ENCODE measurements at places on chromosomes 6 and 20. TPM values are rescaled to one million over a fixed set of nuclear protein-coding genes. Genes with fewer than 3 reads are reported as not detected.

DNA sequence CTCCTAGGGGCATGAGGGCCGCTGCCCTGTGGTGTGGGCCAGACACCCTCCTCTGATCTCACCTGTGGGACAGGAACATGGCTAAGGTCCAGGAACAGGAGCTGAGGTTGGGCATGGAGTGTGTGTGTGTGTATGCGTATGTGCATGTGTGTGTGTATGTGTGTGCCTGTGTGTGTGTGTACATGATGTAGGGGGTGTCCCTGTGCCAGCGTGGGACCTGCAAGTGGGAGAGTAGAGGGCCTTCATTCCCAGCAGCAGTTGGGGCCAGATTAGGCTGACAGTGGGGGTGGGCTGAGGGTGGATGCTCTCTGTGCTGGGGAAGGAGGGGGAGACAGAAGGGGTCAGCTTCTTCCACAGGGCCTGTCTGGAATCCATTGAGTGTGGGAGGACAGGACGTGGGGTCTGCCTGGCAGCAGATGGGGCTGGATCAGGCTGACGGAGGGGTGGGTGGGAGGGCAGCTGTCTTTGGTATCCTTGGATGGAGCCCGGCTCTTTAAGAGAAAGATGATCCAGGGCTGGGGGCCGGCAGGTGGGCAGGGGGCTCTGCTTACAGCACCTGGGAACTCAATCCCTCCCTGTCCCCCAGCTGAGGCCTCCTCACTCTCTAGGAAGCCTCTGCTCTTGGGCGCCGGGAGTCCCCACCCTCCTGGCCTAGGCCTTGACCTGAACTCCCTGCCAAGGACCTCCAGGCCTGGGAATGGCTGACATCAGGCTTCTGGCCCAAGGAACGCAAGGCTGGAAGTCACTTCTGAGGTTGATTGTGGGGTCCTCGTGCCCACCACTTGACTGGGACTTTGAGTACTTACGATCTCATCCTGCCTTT lies 44.0 kb downstream of the SPDEF start:
- H3K27me3 ChIP-seq = no peaks in the 10 kb centered on the region
- DNase-seq = no peak
- no peaks in the 10 kb centered on the region for H3K4me1 ChIP-seq
- no peaks in the 10 kb centered on the region for H3K36me3 ChIP-seq

- H3K4me1 ChIP-seq = peaks cover 75% of the 10 kb centered on the region
- peak overlapping the region; percentile 90 for H3K27ac ChIP-seq
- H3K36me3 ChIP-seq = peaks cover 21% of the 10 kb centered on the region
Observed at GRCh38 chr6:36544228-36544627, 3.1 kb downstream of the STK38 start.

GRCh38 chr6:102075539-102075938 lies 682.0 kb downstream of the GRIK2 start:
- DNase-seq = no peak
- no peaks in the 10 kb centered on the region for H3K27me3 ChIP-seq
- H3K4me3 ChIP-seq = no peak overlapping the region
- H3K4me1 ChIP-seq = no peaks in the 10 kb centered on the region

DNA sequence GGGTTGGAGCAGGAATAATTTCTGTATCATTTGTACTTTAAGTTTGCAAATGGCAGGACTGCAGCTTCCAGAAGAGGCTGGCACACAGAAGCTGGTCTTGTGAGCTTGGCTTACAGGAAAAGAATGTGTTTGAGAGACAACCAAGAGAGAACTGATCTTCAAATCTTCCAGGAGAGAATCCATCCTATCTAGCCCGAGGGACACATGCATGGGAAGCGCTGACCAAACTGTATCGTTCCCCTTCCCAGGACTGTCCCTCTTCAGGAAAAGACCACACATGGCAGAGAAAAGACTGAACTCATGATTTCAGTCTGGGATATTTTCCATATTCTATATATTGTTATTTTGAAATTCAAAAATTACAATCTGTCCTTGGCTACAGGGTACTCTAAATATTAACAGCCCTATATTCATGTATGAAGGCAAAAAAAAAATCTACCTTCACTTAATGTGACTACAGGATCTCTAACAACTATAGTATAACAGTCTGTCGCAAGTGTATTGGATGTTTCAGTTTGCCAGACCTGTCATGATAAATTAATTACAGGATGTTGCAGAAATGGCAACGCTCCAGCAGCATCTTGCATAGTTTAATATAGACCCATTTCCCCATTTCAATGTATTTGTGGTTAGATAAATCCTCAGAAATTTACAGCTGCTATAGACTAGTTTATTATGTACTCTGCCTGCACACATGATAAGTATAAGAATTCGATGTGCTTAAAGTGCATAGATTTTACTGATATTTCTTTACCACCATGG lies 99.4 kb downstream of the MYB start:
- H3K27me3 ChIP-seq = peaks cover 3% of the 10 kb centered on the region
- H3K4me3 ChIP-seq = no peak overlapping the region
- no peaks in the 10 kb centered on the region for H3K4me1 ChIP-seq
- no peaks in the 10 kb centered on the region for H3K36me3 ChIP-seq
- H3K27ac ChIP-seq = no peak overlapping the region

DNA sequence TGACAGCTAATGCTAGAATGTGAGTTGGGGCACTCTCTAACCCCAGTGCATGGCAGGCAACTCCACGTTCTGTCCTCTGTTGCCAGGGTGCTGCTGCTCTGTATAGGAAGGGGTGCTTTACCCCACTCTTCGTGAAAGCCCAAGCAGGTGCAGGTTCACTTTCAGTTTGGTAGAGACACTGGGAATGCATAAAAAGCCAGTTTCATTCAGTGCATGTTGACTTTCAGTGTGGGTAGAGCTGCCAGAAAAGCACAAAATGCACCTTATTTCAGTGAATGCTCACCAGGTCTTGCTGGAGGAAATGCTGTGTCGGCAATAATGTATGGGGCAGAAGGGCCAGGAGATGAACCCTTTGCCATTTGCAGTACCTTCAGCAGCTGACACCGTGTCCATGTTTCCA lies 62.1 kb upstream of the ADGRB3 start:
- DNase-seq = no peak
- H3K36me3 ChIP-seq = no peaks in the 10 kb centered on the region
- no peaks in the 10 kb centered on the region for H3K4me1 ChIP-seq
- H3K27me3 ChIP-seq = no peaks in the 10 kb centered on the region
- H3K4me3 ChIP-seq = no peak overlapping the region

- no peak overlapping the region for H3K4me3 ChIP-seq
- H3K27ac ChIP-seq = no peak overlapping the region
- H3K4me1 ChIP-seq = peaks cover 8% of the 10 kb centered on the region
- H3K36me3 ChIP-seq = no peaks in the 10 kb centered on the region
Observed at GRCh38 chr20:1397710-1398109, 4.9 kb upstream of the FKBP1A start.

DNA sequence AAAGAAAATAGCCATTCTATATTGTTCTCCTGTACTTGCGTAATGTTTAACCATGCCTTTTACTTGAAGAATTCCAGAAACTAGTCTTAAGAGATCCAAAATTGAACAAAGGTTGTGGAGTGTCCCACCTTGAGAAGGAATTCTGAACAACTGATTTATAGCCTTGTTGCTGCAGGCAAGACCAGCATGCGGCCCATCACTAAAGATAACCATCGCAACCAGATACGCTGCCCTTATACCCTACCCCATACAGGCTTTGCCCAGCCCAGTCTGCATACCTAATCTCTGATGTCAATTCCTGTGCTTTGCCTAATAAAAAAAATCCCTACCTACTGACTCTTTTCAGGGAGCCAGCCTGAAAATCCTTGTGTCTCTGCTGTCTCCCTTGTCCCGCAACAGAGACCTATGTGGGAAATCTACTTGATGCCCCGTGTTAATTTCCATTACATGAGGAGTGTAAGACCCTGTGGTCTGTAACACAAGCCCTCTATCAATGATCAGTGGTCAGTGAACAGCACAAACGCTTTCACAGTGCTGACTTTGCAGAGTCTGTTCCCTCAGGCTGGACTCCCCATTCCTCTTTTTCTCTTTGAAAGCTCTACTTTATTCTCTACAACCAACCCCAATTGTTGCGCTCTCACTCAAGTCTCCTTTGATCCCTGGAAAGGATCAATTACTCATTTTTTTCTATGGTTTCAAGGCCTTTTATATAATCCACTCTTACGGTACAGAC lies 125.7 kb upstream of the BTBD3 start:
- no peak for DNase-seq
- no peaks in the 10 kb centered on the region for H3K27me3 ChIP-seq

DNA sequence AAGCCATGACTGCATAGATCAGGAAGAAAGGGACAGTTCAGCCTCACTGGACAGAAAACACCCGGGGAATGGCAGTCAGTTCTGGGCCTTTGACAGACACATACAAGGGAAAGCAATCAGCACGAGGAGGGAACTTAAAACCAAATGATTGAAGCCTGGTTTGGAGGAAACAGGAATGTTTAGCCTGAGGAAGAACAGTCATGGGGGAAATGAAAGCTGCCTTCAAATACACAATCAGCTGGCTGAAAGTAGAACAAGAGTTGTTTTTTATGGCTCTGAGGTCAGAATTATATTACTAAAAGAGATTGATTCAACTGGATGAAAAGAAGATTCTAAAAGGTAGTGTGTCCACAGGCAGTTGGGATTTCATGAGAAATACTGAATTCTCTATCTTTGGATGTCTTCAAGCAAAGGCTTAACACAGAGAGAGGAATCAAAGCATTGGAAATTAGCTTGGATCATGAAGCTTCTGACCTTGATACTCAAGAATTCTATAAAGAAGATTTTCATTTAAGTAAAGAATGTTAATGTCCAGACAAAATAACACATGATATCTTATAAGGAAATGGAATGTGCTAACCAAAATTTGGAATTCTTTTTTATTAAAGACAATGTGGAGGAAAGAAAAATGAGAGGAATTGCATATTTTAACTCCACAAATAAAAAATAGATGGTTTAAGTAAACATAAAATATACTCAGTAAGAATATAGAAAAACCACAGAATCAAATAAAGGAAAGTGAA lies 216.6 kb downstream of the IBTK start:
- H3K27me3 ChIP-seq = no peaks in the 10 kb centered on the region
- H3K4me3 ChIP-seq = no peak overlapping the region
- H3K27ac ChIP-seq = no peak overlapping the region
- no peaks in the 10 kb centered on the region for H3K36me3 ChIP-seq
- no peaks in the 10 kb centered on the region for H3K4me1 ChIP-seq

DNA sequence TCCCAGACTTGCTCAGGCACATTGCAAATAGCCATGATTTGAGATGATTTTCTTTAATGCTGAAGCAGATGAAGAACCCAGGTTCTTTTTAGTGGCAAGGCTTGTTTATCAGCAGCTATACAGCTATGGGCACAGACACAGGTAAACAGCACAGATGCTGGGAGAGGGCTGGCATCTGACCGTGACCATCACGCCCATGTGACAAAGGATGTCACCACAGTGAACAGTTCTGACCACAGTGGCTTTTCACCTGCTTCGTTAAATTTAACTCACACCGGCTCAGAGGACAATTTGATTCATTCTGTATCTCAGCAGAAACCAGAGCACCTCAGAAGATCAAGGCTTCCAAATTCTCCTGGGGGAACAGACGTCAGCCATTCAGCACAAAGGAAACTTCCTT lies 142.6 kb downstream of the CDH26 start:
- H3K4me3 ChIP-seq = no peak overlapping the region
- no peak overlapping the region for H3K27ac ChIP-seq
- no peaks in the 10 kb centered on the region for H3K27me3 ChIP-seq

DNA sequence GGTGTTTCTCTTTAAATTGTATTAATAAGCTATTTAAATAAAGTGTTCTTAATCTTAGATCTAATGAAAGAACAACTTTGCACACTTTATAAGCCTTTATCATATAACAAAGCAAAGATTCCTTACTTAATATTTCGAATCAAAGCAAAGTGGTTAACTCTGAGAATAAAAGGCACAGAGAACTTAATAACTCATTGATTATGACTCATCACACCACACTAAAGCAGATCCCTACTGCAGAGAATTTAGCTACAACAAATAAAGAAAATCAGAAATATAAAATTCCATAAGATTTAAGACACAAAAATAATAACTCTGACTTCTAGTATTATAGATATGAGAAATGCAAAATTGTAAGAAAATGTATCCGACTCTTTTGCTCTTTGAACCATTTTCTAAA lies 135.6 kb upstream of the RUNX2 start:
- H3K4me1 ChIP-seq = no peaks in the 10 kb centered on the region
- H3K36me3 ChIP-seq = no peaks in the 10 kb centered on the region
- H3K27me3 ChIP-seq = no peaks in the 10 kb centered on the region

DNA sequence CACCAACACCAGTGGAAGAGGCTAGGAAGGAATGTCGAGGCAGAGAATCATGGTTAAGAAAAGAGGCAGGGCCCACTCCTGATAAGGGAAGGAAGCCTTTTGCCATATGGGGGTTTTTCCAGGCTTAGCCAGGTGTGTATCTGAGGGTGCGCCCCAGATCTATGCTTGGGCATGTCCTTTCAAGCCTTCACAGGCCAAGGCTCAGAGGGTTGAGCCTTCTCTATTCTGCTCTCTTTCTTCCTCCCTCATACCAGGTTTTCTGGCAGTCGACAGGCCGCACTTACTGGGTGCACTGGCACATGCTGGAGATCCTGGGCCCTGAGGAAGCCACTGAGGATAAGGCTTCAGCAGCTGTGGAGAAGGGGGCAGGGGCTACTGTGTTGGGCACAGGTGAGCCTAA lies 4.7 kb downstream of the CUL9 start:
- DNase-seq = no peak
- H3K27me3 ChIP-seq = no peaks in the 10 kb centered on the region
- peaks cover 44% of the 10 kb centered on the region for H3K4me1 ChIP-seq
- no peak overlapping the region for H3K4me3 ChIP-seq
- peaks cover 34% of the 10 kb centered on the region for H3K36me3 ChIP-seq
- no peak overlapping the region for H3K27ac ChIP-seq

DNA sequence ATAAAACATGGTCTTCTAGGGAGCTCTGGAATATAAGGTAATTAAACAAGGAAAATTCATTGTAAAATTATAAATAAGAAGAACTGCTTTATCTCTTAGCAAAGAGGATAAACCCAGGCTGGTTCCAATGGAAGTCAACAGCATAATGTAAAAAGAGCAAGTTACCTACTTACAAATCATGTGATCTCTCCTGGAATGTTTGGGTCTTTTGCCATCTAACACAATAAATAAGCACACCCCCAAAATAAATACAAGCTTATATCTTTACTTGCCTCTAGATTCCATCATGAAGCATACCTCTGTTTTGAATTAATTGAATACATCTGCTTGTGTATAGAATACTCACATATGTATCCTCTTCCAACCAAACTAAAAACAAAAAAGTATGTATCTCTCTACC lies 2.5 kb upstream of the PHACTR1 start:
- H3K27ac ChIP-seq = no peak overlapping the region
- DNase-seq = no peak
- no peak overlapping the region for H3K4me3 ChIP-seq
- H3K27me3 ChIP-seq = no peaks in the 10 kb centered on the region
- H3K4me1 ChIP-seq = no peaks in the 10 kb centered on the region

Gene ATXN1
- 191 TPM for total RNA-seq

Gene ADGB
- total RNA-seq = not detected

Gene HDGFL1
- total RNA-seq = not detected

Gene AGER
- 27.8 TPM for total RNA-seq

Gene BMP7
- total RNA-seq = not detected

Gene NOTCH4
- 0.86 TPM for total RNA-seq
